ENCODE measurements at places on chromosomes 3 and 15.

DNA sequence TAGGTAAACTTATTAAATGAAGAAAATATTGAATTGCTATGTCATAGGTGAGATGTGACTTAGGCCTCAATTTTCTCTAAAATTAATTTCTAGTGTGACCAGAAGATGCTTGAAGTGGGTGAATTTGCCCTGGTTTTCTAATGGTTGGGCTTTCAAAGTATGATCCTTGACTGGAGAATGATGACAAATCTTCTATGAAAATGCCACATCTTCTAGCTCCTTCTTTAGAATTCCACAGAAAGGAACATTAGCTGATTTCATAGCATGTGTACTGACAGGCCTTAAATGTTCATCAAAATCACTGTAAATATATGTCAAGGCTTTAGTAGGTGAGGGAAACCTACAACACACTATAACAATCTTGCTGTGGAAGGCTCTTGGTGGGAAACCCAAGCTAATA, 8.9 kb downstream of the ABI3BP start:
- no peak for DNase-seq

- no peak for DNase-seq
Measured at GRCh38 chr15:72584006-72584405, 70.5 kb upstream of the GOLGA6B start.

- no peak for DNase-seq
Measured at GRCh38 chr3:134353831-134354611, 20.2 kb downstream of the AMOTL2 start.

DNA sequence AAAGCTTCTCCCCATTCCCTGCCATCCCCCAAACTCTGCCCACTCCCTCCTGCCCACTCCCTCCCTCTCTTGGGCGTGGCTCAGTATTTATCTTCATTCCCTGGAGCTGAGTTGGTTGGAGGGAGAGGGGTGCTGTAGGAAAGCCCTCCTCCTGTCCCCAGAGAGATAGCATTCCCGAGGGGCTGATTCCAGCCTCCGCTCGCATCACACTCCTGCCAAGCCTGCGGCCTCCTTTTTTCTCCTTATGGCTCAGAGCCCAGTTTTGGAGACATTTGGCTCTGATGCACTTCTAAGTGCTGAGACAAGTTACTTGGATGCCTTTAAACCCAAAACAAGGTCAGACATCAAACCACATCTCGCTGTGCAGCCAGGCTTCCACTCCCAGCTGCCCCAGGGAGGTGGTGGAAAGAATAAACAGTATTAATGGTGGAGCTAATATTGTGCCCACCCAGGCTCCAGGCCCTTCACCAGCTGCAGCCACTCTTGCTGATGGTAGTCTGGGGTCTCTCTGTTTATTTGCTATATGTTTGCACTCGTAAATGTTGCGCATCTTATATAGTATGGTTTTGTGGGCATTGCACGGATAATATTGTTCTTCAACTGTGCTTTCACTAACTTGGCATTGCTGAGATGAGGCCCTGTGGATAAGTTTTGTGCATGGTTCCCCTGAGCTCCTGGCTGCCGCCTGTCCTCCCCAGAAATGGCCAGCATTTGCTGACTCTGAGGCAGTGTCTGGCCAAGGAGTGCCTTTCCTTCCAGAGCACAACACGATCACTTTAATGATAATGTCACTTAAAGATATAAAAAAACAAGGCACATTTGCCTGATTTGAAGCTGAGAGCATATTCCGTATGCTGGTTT, 157.2 kb downstream of the LRRC28 start:
- no peak for DNase-seq

- DNase-seq = no peak
Measured at GRCh38 chr3:47761046-47761445, 20.6 kb downstream of the SMARCC1 start.

- no peak for DNase-seq
Measured at GRCh38 chr15:59200560-59200959, 6.1 kb upstream of the LDHAL6B start.

- DNase-seq = no peak
Measured at GRCh38 chr15:85973584-85974347, 105.9 kb upstream of the AGBL1 start.

DNA sequence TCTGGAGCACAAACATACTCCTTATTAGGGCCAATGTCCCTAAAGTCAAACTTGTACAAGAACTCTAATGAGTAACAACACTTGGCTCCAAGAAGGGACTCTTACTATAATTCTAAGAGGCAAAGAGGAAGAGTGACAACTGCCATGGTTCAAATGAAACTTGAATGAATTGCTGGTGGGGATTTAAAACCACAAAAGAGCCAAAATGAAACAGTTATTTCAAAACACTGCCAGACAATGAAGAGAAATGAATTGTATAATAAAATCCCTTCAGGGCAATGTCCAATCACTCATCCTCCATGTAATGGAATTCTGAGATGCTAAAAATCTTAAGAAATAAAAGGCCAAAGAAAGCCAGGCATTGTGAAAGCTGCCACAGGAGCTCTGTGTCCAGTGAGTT, 14.2 kb downstream of the THRB start:
- DNase-seq = no peak

DNA sequence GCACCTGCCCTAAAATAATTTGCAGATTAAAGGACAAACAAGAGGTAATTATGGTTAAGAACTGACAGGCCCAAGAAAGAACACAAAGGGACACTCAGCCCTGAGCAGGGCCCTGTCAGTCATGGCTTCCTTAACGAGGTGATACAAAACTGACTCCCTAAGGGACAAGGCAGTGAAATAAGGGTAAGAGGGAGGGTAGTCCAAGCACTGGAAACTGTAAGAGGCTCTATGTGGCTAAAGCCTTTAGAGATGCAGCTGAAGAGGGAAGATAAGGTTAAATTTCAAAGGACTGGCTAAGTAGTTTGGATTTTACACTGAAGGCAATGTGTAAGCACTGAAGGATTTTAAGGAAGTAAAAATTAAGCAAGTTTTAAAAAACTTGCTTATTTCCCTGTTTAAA, 3.9 kb downstream of the ATR start:
- no peak for DNase-seq

DNA sequence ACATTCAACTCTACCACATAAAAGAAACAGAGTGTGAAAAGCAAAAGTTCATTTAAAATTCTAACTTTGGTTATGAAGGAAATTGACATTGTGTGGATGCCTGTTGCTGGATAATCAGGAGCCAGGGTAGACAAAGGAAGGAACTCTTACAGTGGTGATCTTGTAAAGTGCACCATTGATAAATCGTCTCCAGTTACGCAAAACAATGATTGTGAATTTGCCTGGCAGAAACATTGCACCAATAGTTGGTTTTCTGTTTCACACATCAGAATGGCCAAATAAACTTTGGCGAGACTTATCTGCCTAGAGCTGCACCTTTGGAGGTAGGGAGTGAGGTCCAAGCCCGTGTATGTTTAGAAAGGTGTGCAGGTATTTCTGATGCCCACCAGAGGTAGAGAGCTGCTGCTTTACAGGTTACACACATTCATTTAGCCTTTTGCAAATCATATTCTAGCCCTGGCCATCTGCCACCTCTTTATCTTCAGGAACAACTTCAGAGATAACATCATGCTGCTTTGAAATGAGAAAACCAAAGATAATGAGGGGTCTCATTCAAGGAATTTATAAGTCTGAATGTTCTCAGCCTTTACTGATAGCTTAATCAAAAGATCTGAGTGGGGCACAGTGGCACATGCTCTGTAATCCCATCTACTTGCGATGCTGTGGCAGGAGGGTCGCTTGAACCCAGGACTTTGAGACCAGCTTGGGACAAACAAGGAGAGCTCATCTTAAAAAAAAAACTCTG, 47.4 kb upstream of the P3H2 start:
- DNase-seq = no peak
